Glomerular endothelial cell (primary cell): ENCODE measurements at places on chromosomes 16 and 17.

DNA sequence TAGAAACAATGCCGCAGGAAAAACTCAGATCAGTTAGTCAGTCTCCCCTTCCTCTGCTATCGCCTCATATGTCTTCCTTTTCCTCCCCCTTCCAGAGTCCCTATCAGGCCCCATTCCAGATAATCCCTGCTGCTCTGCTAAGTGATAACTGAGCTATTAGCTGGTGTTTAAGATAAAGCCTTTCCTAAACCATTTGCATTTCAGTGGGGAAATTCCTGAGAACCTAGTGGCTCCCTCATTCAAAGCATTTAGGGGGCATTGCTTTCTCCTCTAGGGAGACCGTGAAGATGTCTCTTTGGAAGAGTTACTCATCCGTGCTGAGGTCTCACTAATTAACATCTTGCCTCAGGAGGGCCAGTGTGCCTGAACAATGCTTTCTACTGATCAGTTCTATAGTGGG, 401.6 kb downstream of the NPIPA7 start:
- no peak for DNase-seq

DNA sequence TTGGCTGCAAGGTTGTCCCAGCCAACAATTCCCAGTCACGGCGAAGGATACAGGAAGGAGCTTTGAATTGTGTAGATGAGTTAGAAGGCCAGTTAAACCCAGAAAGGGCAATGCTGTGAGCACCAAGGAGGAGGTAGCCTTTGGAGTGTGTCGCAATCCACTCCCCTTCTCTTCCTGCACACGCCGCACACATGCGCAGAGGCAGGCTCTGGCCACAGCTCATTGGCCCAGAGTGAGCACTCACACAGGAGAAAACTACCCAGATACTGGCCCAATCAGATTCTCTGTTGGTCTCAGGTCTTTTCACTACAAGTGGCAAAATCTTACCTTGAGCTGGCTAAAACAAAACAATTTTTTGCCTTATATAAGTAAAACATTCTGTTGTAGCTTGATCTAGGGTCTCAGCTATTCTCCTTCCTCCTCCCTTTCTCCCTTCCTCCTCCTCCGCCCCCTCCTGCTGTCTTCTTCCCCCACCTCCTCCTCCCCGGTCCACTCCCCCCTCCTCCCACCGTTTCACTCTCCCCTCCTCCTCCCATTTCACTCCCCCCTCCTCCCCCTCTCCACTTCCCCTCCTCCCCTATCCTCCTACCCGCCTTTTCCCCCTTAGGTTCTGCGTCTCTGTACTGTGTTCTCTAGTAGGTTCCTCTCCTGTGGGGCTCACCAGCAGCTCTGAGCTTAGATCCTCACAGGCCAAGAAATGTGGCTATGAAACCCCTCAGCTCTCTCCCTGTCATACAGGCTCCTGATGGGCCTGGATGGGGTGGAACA, 344.9 kb downstream of the CPPED1 start:
- DNase-seq = no peak

DNA sequence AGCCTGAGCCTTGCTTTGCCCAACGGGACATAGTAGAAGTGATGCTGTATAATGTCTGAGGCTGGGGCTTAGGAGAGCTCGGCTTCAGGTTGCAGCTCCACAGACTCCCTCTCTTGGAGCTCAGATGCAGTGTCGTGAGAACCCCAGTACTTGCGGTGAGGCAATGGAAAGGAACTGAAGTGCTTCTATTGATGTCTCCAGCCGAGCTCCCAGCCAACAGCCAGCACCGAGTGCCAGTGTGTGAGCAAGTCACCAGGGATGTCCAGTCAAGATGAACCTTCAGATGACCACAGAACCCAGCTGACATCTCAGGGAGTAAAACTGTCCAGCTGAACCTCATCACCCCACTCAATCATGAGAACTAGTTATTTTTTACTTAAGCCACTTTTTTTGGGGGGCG, 268.1 kb downstream of the IRF8 start:
- no peak for DNase-seq

DNA sequence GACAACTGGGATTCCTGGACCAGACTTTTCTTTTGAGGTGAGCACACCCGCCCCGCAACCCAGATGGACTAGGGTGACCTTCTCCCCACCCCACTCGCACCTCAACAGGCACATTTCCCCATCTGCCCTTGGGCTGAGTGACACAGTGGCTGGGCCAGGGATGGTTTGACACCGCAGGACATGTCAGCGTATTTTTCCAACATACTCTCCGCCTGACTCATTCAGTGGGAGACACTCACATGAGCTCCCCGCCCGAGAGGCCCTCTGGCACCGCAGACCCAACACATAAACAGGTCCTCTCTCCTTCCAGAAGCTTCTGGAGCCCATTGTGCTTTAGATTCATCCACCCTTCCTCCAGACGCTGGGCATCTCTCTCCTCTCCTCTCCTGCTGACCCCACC, 69.4 kb downstream of the ZDHHC7 start:
- DNase-seq = no peak

- DNase-seq = no peak
Observed at GRCh38 chr16:11315510-11315909, 29.7 kb upstream of the RMI2 start.
